ENCODE measurements at places on chromosomes 3 and 15. TPM values are rescaled to one million over a fixed set of nuclear protein-coding genes. Genes with fewer than 3 reads are reported as not detected.

Gene AHSG
- total RNA-seq = not detected

DNA sequence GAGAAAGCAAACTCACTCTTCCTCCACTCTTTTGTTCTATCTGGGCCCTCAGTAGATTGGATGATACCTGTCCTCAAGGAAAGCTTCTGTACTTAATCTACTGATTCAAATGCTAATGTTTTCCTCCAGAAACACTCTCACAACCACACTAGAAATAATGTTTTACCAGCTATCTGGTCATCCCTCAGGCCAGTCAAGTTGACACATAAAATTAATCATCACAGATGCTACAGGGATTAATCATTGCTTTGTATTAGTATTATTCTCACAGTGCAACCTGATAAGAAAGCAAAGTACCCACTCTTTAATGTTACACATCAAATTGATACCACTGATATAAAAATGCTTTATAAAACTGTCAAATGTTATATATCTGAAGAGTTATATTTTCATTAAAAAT is 52.9 kb upstream of the ARL6 start:
- no peak for DNase-seq

GRCh38 chr15:58066042-58066867 is 744 bp upstream of the ALDH1A2 start:
- peak; percentile 79 for DNase-seq

- no peak for DNase-seq
These were observed 69.0 kb downstream of the ALDH1A2 start for GRCh38 chr15:57996561-57996960.

- DNase-seq = no peak
These were observed 21.7 kb downstream of the TMEM43 start for GRCh38 chr3:14146381-14147065.

- DNase-seq = no peak
These were observed 31.7 kb upstream of the MFSD1 start for GRCh38 chr3:158769952-158770740.

Gene CNTN4
- 34.3 TPM for total RNA-seq

DNA sequence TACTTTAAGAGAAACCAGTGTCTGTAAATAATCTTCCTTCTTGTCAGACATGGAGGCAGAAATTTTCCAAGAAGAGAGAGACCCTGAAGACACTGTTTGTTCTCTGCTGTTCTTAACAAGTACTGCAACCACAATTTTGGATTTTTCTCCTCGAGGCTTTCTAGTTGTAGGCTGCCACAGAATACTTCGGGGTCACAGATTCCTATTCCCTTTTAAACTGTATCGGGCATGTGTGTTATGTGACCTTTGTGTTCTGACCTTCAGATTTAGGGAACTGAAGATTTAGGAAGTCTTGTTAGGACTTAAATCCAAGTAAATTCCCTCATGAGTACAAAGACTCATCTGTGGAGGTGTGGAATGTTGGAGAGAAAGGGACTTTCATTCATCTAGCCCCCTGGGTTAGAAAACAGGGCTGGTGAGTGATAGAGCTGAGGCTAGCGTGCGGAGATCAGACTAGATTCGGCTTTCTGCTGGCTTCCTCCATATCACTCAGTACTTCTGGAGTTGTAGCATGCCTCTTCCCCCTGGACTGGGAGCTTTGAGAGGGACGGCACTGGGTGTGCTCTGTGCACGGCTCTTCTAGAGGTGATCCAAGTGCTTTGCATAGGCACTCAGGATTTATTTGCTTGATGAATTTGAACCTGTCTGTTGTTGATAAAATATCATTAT is 237.0 kb downstream of the LPP start:
- DNase-seq = no peak

Gene KIF15
- total RNA-seq = 8.8 TPM

GRCh38 chr3:56974247-56974930 is 86.1 kb upstream of the SPATA12 start:
- DNase-seq = no peak

Gene PP2D1
- not detected for total RNA-seq

DNA sequence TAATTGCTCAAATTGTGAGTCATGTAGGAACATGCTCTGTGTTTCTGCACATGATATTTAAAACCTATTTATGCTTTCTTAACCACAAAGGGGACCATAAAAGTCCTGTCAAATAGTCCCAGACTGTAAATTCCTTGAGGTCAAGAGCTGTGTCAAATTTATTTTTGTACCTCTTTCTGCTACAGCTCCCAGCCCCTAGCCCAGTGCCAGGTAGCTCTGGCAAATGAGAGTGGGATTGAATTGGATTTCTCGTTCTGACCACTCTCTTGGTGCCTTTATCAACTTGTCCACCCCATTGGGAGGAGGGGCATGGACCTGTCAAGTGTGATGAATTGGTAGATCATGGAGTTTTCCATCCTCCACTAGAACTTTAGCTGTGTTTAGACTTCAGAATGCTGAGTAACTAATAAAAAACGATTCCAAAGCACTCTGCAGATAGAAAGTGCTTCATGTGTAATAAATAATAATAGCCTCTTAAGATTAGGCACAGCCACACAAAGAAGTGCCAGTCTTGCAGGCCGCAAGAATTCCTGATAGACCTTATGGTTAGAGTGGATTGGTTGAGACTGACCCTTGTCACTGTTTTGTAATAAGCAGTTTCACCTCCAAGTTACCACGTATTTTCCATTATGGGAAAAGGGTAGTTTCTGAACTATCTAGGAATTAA is 120.4 kb downstream of the LPP start:
- DNase-seq = no peak

GRCh38 chr15:28887339-28888174 is 1.8 kb downstream of the APBA2 start:
- DNase-seq = no peak

GRCh38 chr3:181534781-181535221 is 176.9 kb upstream of the SOX2 start:
- DNase-seq = no peak

Gene TNIK
- total RNA-seq = 56.6 TPM

- DNase-seq = no peak
These were observed 25.5 kb upstream of the NUDT16 start for GRCh38 chr3:131356006-131356595.

DNA sequence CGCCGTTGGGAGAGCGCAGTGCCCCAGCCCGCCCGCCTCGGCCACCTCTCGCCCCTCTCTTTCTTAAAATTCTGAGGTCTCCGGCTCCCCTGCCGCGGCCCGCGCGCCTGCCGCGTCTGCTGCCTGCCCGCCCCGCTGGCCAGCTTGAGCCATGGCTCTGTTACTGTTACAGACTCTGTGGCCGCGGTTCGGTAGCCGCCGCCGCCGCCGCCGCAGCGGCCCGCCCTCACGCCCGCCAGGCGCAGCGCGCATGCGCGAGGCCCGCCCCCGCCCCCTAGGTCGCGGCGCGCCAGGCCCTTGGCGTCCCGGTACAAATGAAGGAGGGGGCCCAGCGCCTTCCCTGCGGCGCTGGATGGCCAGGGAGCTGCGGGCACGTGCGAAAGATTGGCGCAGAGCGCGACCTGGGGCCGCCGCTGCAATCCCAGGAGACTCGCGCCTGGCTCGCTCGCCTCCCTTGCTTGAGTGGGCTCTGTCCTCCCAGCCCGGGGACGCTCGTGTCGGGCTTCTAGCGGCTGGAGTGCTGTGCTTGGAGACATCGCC is at the start of gene ONECUT1:
Gene ONECUT1 (minus strand): TSS at position 168 of the 540 bp plus-strand sequence. CDS start 452 bp downstream, outside the sequence.
- DNase-seq = peak; percentile 69

Gene RBM5
- 204 TPM for total RNA-seq

Gene OIP5
- total RNA-seq = 2.9 TPM

DNA sequence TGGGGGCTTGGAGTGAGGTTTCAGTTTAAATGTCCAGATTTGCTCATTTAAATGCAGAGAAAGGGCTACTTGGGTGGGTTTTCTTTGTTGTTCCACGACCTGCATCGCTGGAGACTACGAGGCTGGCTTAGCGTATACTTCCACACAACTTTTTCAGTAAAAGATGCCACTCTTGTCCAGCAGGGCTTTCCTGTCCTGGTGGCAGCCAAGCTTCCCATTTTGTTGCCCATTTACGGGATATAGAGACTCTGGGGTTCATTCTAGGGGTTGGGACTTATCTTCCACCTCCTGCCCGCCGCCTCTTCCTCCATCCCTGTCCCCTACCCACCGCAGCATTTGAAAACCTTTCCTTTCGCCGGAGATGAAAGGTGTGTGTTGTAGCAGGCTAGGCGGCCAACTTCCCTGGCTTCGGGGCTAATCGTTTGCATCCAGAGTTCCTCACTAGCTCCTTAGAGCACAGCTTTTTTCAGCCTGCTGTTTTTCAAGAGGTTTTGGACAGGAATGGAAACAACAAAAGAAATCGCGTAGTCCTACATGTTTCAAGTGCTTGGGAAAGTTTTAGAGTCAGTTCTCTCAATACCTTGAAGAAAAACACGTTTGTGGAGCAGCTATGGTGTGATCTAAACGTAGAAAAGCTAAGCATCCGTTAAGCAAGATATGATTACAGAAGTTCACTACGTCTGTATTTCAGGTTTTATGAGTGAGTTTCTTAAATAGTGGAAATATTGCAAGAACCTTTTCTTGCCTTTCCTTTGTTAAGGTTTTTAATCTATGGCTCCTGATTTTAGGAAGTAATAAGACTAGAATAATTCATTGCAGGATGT is 843 bp downstream of the CHRNA5 start:
- DNase-seq = peak; percentile 37

DNA sequence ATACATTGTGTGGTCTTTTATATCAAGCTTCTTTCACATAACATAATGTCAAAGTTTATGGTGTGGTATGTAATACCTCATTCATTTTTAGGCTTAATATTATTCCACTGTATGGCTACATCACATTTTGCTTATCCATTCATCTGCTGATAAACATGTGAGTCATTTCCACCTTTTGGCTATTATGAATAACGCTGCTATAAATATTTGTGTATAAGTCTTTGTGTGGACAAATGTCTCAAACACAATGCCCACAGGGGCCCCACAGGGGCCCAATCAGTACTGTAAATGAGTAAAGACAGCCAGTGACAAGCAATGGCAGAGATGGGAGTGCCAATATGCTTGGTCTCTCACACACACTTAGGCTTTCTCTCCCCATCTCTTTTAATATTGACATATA is 54.2 kb downstream of the PIK3R4 start:
- DNase-seq = no peak

GRCh38 chr3:39751286-39751685 is 58.1 kb upstream of the MYRIP start:
- no peak for DNase-seq

GRCh38 chr3:10338591-10339353 is 17.9 kb upstream of the SEC13 start:
- DNase-seq = no peak

- DNase-seq = no peak
These were observed 384.0 kb upstream of the KCNMB2 start for GRCh38 chr3:178152031-178152806.

GRCh38 chr15:58797505-58797904 is 26.4 kb downstream of the MINDY2 start:
- no peak for DNase-seq

Gene CACNA1D
- total RNA-seq = 10.1 TPM

GRCh38 chr3:101484805-101485620 is 28.0 kb downstream of the SENP7 start:
- DNase-seq = no peak

Gene NKIRAS1
- 26.9 TPM for total RNA-seq

- DNase-seq = no peak
These were observed 97.4 kb upstream of the KLF13 start for GRCh38 chr15:31228980-31229826.

Gene VEPH1
- 7.8 TPM for total RNA-seq

Gene GCHFR
- 3.3 TPM for total RNA-seq

Measured in tongue (tissue), 3 donors.